HS-27A (cell line): ENCODE measurements at places on chromosomes 5 and 9.
A peak's percentile ranks its signal among the peaks of the same experiment; 100 is the strongest.

DNA sequence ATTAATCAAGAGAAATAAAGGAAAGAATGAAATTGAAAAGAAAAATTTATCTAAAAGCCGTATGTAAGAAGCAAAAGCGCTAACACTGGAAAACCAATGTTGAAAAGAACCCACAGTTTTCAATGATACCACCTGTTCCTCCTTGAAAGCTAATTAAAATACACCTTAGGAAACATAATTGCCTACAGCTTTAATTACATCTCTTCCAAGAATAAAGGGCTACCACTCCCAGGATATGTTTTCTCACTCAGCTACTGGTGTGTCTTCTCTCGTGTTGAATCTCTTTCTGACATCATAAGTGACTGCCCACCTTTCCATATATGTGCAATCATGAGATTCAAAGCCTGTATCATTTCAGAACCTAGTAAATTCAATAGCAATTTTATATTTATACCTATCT is 880.6 kb upstream of the DMAC1 start:
- no peak for DNase-seq

GRCh38 chr5:1036504-1037122 is 28.0 kb downstream of the NKD2 start:
- DNase-seq: no peak

GRCh38 chr5:169728-170094 is 21.6 kb upstream of the LRRC14B start:
- DNase-seq: no peak

DNA sequence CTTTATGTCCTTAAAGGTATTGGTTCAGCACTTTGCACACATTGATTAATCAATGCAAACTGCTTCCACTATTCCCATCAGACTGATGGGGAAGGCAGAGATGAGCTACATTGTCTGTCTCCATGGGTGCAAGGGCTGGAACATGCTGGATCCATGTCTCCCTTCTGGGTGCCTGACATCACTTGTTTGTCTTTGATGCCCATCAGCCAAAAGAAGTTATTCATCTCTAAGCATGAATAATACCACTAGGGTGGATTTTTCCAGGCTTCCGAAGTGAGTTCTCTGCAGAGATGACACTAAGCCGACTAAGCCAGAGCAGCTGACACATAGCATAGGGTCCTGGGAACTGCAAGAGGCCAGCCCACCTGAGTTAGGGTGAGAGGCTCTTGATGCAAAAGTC is 8.7 kb downstream of the FGF1 start:
- no peak for DNase-seq

GRCh38 chr9:125893277-125893676 is 146.1 kb downstream of the PBX3 start:
- no peak for DNase-seq

- DNase-seq: no peak
Measured at GRCh38 chr5:72451741-72452505, 55.3 kb downstream of the ZNF366 start.

- DNase-seq: no peak
Measured at GRCh38 chr9:78006734-78007133, 24.9 kb downstream of the GNAQ start.

DNA sequence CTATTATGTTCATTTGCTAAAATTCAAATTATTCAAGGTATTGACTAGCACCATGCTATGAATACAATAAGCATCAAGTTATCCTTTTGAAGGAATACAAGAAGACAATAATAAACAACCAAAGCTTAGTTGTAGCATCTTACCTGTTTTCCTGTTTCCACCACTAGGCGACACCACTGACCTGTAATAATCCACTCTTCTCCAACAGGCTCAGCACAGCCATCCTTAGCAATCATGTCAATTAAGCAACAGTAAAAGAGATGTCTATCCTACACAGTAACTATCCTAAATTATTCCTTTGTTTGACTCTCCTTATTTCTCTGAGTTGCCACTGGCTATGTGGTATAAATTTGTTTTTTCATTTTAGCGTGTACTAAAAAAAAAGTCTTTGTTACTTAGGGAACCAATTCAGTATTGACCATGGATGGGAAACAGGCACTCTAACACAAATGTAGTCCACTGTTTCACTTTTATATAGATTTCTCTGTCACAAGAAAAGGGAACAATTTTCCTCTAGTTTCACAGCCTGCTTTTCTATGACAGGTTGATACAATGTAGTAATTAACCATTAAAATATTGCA is 46.2 kb downstream of the PCA3 start:
- peak; percentile 26 for DNase-seq

DNA sequence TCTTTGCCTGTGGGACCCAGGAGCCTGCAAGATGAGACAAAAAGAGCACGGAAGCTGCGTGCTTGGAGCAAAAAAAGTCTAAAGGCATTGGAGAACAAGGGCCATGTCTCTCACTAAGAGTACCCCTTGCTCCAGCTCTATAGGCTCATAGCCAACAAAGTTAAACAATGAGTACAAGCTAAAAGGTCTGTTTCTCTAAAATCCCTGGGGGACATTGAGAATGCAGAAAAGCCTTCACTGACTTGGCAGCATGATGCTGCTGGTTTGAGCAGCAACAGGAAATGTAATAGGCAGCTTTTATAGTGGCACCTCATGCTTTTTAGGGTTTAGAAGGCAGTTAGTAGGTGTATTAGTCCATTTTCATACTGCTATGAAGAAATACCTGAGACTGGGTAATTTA is 287.5 kb downstream of the SMARCA2 start:
- DNase-seq: no peak

GRCh38 chr9:72038890-72039410 is 21.5 kb downstream of the C9orf57 start:
- DNase-seq: no peak

- no peak for DNase-seq
Measured at GRCh38 chr9:92965061-92965758, 17.9 kb downstream of the FGD3 start.

DNA sequence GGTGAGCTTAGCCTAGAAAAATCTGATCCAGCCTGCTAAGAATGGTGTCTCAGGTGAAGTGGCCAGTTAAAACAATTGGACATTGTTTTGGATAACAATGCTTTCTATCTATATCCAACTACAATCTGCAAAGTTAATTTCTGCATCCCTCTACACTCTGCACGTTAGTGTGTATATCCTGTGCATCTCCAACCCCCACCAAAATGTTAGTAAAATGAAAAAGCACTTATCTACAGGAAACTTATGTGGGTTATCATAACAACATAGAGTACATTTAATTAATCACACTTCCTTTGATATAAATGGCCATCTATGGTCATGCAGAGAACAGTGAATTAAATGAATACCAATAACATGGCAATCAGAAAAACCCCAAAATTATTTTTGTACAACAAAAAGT is 158.7 kb downstream of the NFIB start:
- DNase-seq: no peak

DNA sequence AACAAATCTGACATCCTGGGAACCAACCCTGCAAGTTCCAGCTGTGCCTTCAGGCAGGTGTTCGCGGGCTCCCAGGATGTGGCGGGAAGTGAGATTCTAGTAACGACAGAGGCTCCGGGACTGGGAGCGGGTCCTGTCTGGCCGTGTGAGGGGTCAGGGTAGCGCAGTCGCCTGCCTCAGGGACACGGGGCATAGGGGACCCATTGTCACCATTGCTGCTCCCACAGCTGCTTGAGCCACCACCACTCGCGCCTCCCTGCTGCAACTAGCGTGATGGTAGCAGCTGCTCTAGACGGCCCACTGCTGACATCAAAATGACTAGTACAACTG is 468.5 kb downstream of the CDH9 start:
- no peak for DNase-seq

- no peak for DNase-seq
Measured at GRCh38 chr5:40172721-40173120, 507.0 kb upstream of the PTGER4 start.

DNA sequence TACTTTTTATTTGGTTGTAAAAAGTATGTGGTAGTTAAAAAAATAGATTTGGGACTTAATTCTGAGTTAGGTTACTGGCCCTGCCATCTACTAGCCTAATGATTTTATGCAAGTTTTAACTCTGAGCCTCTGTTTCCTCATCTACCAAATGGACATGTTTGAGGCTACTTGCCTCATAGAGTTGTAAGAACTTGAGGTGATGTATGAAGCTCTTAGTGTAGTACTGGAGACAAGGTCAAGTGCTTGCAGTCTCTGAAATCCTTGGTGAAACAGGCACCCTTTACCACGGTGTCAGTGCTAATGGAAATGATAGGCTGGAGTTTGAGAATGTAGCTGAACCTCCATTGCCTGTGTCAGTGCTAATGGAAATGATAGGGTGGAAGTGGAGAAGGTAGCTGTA is 15.3 kb downstream of the GPR107 start:
- DNase-seq: no peak

DNA sequence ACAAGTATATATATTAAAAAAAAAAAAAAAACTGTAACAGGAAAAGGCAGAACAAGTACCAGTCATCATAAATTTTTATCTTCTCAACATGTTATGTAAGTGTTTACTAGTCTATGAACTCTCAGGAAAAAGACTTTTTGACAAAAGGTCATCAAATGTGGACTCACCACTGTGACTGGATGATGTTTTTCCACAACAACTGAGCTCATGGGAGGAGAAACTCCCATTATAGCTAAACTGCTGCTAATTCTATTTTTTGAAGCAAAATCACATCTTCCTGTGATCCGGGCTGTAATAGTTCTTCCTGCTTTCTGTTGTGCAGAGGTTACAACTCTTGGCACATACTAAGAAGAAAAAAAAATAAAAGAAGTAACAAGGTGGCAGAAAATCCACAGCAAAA is 39.6 kb downstream of the POC5 start:
- DNase-seq: no peak

DNA sequence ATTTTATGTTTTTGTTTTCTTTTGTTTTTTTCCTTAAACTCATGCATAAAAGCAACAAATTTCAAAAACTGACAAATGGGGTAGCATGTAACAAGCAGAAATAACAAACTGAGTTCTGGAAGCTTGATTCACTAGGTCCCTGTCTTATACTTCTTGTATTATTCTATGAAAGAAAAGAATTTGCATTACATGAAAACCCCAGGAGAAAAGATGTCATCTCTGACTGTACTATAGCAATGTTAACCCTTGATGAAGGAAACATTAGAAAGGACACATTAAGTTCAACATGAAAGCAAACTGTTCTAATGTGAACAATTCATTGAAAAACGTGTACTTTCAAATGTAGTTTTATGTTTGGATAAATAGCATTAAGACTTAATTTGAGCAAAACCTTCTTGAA is 9.2 kb downstream of the RAB14 start:
- no peak for DNase-seq

- no peak for DNase-seq
Measured at GRCh38 chr5:168612996-168613395, 33.8 kb upstream of the PANK3 start.

DNA sequence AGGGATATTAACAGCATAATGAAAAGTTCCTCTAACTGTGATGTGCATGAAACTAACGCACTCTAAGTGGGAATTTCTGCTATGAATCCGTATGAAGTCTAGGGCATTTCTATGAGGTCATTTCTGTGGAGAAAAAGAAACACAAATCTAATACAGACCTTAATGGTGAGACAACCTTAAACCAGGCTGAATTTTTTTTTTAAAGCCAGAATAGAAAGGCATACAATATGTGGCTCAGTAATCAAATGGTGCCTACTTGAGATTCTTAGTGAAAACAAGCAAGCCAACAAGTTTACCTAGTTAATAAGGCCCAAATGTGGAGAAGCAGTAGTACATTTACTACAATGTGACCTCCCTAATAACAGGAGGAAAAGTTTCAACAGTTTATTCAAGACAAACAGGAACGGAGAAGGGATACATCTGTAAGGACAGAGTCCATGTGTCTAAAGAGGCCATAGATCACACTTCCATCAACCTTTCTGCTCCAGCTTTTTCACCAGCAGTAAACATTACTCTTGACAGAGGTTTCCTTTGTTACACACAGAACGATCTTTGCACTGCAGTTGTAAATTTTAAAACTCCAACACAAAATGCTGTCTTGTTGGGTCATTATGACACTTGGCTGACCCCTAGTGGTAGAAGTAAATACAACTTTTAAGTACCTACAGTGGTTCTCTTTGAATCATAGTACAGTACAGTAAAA is 26.2 kb downstream of the CARNMT1 start:
- DNase-seq: peak; percentile 15

DNA sequence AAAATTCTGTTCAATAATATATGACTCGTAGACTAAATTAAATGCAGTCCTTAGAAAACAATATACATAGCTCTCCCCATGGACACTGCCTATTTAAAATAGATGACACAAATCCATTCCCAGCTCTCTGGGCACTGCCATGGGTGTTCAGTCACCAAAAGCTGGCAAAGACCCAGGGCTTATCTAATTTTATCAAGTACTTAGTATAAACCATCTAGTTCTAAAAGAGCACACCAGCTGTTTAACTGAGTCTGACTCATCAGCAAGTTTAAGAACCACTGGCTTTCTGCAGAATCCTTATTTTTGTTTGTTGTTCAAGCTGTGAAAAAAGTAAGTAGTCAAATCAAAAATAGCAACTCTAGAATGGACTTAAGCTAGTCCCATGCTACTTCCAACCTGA is 107.6 kb downstream of the PLPP1 start:
- DNase-seq: no peak

- DNase-seq: no peak
Measured at GRCh38 chr5:103374473-103374963, 116.0 kb downstream of the MACIR start.

- no peak for DNase-seq
Measured at GRCh38 chr5:131679911-131680310, 44.9 kb upstream of the RAPGEF6 start.

GRCh38 chr5:67221487-67222242 is 25.1 kb upstream of the CD180 start:
- no peak for DNase-seq

DNA sequence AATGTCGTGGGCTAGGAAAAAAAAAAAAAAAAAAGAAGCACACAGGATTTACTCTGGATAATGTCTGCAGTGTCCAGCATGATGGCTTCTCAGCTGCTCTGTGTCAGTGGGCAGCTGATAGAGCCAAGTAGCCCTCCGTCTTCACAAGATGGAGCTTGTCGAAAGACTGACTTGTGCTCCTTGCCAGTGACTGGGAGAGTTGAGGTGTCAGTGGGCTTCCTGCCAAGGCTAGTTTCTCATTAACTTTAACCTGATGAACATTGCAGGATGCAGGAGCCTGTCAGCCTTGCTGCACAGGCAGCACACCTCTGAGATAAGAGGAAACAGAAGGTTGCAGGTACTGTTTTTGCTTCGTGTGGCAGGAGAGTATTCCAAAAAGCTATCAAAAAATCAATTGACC is 171.4 kb upstream of the SGCD start:
- no peak for DNase-seq

GRCh38 chr9:84366683-84367082 is 26.1 kb upstream of the SLC28A3 start:
- DNase-seq: no peak

GRCh38 chr9:106284296-106284695 is 578.7 kb upstream of the ZNF462 start:
- DNase-seq: no peak

DNA sequence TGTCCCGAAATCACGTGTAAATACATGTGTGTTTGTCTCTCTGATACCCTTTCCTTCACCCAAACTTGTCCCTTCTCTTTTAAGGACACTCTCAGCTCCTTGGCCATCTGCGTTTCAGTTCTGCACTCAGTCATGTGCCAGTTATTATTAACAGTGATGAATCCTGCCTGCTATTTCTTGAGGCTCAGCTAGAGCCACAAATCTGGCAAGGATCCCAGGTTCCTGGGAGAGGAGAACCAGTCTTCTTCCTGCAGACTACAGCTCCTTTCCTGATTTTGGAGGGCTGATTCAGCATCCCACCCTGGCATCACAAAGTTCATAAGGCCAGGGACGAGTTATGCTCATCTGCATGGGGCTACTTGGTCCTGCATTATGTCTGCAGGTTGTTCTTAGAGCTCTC is 5.6 kb downstream of the MAMDC2 start:
- peak; percentile 45 for DNase-seq
